ENCODE measurements at places on chromosomes 6 and 20. TPM values are rescaled to one million over a fixed set of nuclear protein-coding genes. Genes with fewer than 3 reads are reported as not detected.

Gene TGM2
- total RNA-seq = not detected

Gene OR2H2
- total RNA-seq = not detected

Gene GRM4
- 119 TPM for total RNA-seq

DNA sequence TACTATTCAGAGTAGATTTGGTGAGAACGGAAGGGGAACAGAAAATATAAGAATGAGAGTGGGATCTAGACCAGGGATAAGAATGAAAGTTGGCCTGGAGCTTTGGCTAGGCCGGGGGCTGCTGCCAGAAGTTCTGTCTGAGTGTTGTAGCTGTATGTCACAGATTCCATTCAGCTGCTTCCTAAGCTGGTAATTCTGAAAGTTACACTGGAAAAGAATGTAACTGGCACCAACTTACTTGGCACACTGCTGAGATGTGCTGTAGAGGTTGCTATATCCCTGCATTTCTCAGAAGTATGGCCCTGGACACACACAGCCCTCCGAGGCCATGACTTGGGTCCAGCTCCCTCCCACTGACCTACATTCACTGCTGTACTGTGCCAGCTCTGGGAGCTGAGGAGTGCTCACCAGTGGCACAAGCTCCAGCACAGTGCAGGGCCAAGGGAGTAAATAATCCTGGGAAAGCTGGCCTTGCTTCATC, 25.8 kb upstream of the TMEM217 start:
- DNase-seq = no peak

GRCh38 chr6:25248123-25248522, 31.1 kb upstream of the CARMIL1 start:
- DNase-seq = no peak

- no peak for DNase-seq
These were observed 182.1 kb downstream of the EYA4 start for GRCh38 chr6:133423242-133423641.

- DNase-seq = no peak
These were observed 43.3 kb upstream of the IRF4 start for GRCh38 chr6:347951-348859.

DNA sequence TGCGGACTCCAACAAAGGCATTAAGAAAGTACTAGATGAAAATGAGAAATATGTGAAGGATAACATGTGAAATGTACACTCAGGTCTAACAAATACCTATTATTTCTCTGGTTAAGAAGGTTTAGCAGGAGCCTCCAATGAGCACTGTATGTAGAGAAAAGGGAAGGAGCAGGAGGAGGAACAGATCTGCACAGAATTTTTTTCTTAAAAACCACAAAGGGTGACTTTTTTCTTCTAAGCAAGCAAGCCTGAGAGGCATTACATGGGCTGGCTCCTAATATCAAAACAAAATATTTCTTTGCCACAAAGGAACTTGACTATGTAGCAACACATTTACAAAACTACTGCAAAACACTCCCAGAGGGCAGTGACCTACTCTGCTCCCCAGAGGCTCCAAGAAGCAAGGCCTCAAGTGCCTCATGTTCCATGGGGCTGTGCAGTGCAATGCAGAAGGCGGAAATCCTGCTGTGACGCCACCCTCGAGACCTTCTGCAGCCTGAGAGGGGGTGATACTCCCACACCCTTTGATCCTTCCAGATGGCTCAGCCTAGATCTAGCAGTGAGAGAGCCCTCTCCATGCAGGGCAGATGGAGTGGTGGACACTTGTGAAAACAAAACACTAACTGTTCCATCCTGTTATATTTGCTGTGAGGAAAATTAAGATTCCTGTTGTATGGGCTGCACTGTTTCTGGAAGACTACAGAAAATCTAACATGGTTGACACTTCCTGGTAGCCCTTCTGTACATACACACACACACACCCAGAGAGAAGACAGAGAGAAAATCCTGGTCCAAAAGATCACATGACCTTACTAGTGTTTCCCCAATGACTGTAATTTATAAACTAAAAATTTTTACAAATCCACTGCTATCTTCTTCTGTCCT, 36.0 kb upstream of the SMIM29 start:
- no peak for DNase-seq

- no peak for DNase-seq
These were observed 576.4 kb downstream of the LMBRD1 start for GRCh38 chr6:69220375-69220774.

DNA sequence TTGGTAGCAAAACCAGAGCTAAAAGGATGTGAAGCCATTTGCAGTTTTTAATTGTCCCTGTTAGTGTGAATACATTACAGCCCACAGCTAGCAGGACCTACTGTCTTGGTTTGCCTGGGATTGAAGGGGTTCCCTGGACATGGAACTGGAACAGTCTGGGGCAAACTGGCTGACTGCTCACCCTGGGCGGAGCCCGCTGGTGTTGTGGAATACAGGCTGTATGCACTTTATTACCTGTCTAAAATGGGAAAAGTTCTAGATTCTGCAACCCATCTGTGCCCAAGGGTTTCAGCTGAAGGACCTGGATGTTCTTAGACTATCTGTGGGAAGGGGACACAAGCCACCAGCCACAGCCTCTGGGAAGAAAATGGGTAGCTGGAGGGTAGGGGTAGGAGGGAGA, 12.2 kb upstream of the CDKN1A start:
- DNase-seq = no peak

DNA sequence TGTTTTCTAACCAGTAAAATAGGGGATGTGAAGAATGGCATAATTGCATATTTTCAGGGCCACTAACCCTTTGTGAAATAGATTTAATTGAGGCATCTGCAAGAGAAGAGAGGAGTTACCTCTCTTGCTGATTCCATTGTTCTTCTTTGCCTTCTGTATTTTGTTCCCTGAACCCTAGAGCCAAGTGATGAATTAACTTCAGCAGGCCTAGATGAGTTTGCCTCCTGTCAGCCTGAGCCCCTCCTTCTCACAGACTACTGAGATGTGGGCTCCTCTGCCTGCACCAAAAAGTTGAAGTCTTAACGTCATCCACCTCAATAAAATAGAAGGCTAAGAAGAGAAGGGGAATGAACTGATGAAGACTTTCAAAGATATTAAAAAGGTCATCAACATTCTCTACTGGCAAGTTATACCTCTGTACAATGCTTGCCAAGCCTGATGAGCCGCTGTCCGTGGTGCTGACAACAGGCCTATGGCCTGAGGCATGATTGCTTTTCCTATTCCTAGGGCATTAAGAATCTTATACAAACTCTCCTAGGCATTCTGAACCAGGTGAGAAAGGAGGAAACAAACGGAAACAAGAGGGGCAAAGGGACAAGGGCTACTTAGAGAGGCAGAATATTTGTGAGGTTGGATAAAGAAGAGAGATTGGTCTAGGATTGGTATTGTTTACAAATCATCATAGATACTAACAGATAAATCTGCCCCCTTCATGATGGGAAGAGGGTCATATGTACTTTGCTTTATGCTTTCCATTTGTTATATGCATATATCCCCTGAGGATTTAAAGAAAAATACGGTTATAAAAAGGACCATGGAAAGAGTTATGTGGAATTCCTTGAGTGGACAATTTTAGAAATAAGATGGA, 46.8 kb downstream of the CD24 start:
- no peak for DNase-seq
